ENCODE measurements at places on chromosomes 4 and X.

- DNase-seq: no peak
Observed at GRCh38 chr4:108891896-108892590, 129.2 kb upstream of the ETNPPL start.

- no peak for DNase-seq
Observed at GRCh38 chr4:130703211-130703935, 1607.4 kb downstream of the C4orf33 start.

GRCh38 chrX:70092247-70092646 is 30.0 kb downstream of the OTUD6A start:
- DNase-seq: no peak

GRCh38 chr4:40233227-40233626 is 36.4 kb downstream of the RHOH start:
- DNase-seq: no peak

DNA sequence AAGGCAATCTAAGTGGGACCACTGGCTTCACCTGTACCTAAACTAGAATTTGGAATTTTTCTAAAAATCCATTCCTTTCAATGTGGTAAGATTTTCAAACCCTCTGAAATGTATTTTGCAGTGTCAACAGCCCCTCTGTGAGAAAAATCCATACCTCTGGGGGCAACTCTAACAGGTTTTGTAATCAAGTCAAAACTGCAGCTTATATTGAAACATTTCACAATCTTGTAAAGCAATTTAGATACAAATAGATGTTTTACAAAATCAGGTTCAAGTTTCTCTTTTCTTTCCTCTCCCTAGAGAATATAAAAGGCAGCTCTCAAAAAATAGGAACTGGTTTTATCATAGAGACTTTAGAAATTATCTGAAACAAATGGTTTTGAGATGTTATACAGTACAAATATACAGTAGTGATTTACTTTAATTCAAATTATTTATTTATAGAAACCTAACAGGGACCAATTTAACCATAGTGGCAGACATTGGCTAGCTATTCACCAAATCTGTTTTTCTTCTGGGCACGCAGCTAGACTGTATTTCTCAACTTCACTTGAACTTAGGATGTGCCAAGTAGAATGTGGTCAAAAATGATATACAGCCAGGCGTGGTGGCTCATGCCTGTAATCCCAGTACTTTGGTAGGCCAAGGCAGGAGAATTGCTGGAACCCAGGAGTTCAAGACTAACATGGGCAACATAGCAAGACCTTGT is 36.3 kb upstream of the SPINK2 start:
- no peak for DNase-seq

DNA sequence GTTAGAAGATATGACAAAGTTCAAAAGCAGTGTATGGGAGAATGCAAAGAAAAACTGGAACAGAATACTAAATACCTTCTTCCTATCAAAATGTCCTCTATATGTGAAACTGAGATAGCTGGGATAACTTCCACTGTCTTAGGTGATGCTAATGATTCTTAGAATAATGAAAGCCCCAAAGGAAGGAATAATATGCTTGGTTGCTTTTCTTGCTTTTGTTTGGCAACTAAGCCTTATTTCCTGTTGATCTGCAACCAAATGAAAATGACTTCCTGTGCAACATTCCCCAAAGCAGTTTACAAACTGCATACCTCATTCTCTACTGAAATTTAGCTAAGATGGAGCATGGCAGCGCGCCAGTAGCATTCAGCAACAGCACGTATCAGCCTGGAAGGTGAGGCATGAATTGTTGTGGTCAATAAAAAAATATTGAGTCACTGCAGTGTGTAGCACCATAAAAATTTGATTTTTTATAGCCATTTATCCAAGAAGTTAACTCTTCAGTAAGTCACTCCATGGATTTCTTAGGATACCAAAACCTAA is 18.7 kb downstream of the NDNF start:
- peak; percentile 26 for DNase-seq

GRCh38 chr4:56112377-56112776 is 163.6 kb downstream of the CEP135 start:
- no peak for DNase-seq

DNA sequence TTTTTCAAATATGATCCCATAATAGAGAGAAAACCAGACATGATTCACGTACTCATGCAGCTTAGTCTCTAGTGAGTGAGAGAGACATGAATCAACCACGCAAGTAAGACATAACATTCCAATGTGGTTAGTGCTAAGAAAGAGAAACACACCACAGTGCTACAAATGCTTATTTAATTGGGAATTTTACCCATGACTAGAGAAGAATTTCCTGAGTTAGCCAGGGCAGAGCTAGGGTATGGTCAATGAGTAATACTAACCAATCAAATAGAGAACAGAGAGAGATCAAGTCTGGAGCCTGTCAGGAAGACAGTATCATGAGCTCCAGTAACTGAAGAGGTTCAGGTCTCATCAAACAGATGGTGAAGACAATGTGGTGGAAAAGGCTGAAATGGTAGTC is 495.2 kb downstream of the PDGFC start:
- peak; percentile 87 for DNase-seq

- DNase-seq: no peak
Observed at GRCh38 chrX:41655631-41656030, 33.1 kb upstream of the GPR34 start.

- peak; percentile 42 for DNase-seq
Observed at GRCh38 chr4:112145790-112146501, 692 bp downstream of the FAM241A start.

GRCh38 chr4:89379511-89380044 is 72.0 kb upstream of the GPRIN3 start:
- DNase-seq: no peak

GRCh38 chr4:6892190-6892908 is 17.3 kb upstream of the TBC1D14 start:
- DNase-seq: peak; percentile 82

DNA sequence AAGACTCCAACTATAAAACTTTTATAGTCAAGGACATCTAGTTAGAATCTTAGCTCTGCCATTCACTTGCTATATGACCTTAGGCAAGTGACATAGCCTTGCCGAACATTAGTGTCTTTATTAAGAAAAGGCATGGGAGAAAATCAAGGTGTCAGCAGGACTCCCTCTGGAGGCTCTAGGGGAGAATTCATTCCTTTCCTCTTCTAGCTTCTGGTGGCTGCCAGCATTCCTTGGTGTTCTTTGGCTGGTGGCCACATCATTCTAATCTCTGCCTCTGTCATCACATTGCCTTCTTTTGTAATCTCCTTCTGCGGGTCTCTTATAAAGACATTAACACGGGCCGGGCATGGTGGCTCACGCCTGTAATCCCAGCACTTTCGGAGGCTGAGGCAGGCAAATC is 99.8 kb downstream of the PPP1R2C start:
- no peak for DNase-seq

All from AG08395 (cell line).